ENCODE measurements at places on chromosomes 16 and 17.
A peak's percentile ranks its signal among the peaks of the same experiment; 100 is the strongest.

- DNase-seq, result no peak
Observed at GRCh38 chr17:81646869-81647600, 9.3 kb downstream of the PDE6G start.

DNA sequence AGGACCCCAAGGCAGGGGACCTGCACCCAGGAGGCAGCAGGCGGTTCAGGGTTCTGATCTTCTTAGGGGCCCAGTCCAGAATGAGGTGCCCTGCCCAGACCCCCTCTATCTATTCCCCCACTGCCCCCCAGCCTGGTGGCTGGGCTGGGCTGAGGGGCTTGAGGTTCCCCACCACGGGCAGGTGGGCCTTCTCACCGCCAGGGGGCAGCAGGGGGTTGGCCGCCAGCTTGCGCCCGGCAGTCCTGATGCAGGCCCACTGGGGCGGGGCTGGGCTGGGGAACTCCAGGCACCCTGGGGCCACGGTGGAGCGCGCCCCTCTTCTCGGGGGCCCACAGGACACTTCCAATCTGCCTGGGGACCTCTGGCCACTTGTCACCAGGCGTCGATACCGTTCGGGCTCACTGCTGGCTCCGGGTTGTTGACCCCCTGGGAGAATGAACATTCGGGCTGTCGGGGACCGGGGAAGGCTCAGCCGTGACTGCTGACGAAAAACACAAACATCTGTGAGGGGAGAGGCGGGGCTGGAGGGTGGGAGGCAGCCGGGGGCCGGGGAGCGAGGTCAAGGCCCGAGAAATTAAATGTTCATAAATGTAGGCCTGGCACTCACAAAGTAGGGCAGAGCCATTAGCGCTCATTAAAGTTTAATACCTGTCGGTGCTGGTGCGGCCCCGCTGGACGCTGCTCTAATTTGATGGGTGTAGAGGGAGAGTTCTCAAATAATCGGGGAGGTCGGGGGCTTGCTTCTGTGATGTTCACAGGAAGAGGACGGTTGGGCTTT, 219.3 kb upstream of the GSE1 start:
- DNase-seq, result no peak

GRCh38 chr17:2335726-2336214, 487 bp downstream of the TSR1 start:
- DNase-seq, result peak; percentile 24

GRCh38 chr17:31843070-31843745, 15.8 kb downstream of the COPRS start:
- DNase-seq, result no peak

- DNase-seq, result no peak
Observed at GRCh38 chr17:34626121-34626681, 46.8 kb downstream of the TMEM132E start.

GRCh38 chr17:32019228-32019627, 12.0 kb downstream of the LRRC37B start:
- no peak for DNase-seq

DNA sequence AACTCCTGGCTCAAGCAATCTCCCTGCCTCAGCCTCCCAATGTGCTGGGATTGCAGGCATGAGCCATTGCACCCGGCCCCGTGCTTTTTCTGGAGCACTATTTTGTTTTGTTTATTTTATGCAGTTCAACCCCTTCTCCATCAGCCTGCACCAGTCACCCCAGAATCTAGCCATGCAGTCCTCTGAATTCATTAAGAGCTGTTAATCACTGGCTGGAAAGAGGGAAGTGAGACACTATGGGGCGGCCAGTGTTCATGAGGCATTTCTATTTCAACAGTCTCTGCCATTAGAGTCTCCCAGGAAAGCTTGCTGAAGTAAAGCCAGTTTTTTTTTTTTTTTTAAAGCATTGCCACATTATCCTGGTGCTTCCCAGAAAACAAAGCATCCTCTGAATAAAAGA, 1.7 kb downstream of the VWA3A start:
- peak; percentile 36 for DNase-seq

DNA sequence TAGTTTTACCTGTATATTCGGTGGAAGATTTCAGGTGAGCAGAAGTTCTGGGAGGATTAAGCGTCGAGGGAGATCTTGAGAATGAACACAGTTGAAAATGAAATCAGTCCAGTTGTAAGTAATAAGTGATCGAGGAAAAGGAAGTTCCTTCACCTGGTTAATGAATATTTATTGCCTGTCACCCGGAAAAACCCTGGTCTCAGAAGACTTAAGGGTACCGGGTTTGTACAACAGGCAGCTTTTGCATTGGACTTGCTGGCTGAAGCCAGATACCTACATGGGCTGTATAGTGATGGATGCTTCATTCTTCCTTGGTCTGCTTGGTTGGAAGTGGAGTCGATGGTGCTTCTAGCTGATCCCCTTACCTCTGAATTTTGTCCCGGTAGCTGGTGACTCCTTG, 72.7 kb downstream of the PRKCA start:
- peak; percentile 62 for DNase-seq

GRCh38 chr17:69402052-69402451, 12.4 kb upstream of the MAP2K6 start:
- no peak for DNase-seq

DNA sequence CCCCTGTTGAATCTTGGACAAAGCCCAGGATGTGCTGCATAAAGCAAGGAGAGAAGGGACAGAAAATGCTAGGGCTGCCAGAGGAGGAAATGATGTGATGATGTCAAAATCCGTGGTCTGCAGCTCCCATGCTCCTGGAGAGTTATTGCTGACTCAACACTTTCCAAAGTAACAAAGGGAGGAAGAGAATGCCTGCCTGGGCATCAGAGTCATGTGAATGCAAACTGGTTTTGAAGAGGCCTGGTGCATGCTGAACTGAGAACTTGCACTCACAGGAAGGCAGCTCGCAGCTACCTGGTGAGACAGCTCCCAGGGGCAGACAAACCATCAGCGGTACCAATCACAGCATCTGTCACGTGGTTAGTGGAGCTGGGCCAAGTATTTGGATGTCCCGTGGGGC, 2.8 kb downstream of the MARVELD3 start:
- peak; percentile 64 for DNase-seq

- no peak for DNase-seq
Observed at GRCh38 chr16:782766-783403, 5.3 kb downstream of the RPUSD1 start.

DNA sequence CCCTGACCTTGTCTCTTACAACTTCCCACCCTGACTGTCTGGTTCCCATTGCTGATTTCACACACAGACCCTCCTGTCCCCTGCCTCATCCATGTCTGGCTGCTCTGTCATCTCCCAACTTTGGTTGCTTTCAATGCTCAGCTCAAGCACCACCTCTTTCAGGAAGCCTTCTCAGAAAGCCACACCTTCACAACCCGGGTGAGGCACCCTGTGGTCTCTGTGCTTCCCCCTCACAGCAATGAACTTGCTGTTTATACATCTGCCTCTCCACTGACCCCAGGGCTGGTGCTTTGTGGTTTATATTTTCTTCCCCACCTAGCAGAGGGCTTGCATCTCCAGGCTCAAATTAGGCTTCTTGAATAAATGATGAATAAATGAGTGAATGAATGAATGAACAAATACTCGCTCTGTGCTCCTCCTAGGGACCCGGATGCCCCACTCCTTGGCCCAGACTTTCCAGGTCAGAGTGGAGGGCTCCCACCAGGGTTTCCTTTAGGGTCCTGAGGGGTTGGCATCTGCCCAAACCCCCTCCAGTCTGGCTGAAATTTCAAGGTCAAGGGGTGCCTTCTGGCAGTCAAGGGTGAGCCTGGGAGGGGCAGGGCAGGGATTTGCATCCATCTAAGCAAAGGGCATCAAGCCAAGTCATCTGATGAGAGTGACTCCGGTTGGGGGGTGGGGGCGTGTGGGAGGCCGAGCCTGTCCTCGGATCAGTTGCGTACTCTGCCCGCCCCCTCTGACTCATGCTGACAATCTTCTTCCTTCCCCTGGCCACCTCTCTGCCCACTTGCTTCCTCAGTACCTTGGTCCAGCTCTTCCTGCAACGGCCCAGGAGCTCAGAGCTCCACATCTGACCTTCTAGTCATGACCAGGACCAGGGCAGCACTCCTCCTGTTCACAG, at the start of gene ITGAX:
Gene ITGAX (plus strand): TSS at position 783 of the 898 bp plus-strand sequence. CDS start 79 bp downstream, at position 862.
- DNase-seq, result peak; percentile 15

DNA sequence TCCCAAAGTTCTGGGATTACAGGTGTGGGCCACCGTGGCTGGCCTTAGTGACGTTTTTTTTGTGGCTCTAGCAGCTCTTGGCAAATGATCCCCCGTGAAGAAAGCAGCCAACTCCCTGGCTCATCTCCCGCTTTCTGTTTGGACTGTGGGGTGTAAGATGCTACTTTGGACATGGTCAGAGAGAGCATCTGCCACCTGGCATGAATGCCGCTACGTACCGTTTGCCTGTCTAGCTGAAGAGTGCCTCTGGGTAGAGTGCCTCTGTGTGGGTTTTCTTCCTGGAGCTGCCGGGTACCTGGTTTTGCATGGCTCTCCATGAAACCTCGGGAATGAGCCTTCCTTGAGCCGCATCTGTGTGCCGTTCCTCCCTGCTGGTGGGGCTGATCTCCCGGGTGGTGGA, 34.3 kb downstream of the NDEL1 start:
- no peak for DNase-seq

DNA sequence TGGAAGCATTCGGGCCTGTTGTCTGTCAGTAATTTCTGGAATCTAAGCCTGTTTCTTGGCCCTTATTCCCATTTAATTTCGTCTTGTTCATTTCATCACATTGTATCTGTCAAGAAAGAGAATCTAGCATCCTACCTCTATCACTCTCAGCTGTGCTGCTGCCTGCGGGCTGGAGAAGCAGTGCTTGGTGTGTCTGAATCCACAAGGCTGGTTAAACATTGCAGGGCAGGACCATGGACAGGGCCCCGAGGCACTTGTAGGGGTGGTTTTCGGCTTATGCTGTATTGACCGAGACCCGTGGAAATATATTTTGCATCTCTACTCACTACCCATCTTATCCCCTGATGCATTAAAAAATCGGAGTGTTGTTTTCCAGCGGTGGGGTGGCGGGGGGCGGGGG, 3.1 kb downstream of the RAB11FIP4 start:
- peak; percentile 62 for DNase-seq

DNA sequence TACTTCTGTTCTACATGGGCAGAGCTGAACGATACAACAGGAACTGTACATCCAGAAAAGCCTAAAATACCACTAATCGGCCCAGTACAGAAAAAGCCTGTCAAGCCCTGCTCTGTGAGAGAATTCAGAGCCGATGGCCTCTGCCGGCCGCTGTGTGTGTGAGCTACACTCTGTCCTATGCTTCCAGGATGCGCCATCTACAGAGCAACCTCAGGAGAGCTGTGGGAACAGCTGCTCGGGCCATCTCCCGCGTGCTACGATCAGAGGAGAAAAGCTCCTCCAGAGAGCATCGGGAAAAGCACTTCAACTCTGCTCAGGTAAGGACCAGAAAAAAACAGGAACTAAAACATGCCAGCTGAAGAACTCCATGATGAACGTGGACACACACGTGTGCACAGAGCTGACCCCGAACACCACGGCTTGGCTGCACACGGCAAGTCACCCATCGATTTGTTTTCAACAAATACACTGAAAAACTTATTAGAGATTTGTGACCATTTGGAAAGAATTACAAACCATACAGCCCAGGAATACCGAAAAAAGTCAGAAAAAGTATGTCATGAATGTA, 115.9 kb downstream of the ANKRD11 start:
- no peak for DNase-seq

GRCh38 chr16:75258807-75259141, 7.3 kb upstream of the BCAR1 start:
- DNase-seq, result no peak

GRCh38 chr16:85798283-85798776, 1.0 kb downstream of the EMC8 start:
- DNase-seq, result peak; percentile 30

- peak; percentile 77 for DNase-seq
Observed at GRCh38 chr16:56910654-56911539, 21.0 kb upstream of the HERPUD1 start.

- DNase-seq, result peak; percentile 90
Observed at GRCh38 chr16:27748868-27749546, 199.1 kb downstream of the KATNIP start.

GRCh38 chr17:27481327-27481726, 25.1 kb downstream of the KSR1 start:
- DNase-seq, result no peak

DNA sequence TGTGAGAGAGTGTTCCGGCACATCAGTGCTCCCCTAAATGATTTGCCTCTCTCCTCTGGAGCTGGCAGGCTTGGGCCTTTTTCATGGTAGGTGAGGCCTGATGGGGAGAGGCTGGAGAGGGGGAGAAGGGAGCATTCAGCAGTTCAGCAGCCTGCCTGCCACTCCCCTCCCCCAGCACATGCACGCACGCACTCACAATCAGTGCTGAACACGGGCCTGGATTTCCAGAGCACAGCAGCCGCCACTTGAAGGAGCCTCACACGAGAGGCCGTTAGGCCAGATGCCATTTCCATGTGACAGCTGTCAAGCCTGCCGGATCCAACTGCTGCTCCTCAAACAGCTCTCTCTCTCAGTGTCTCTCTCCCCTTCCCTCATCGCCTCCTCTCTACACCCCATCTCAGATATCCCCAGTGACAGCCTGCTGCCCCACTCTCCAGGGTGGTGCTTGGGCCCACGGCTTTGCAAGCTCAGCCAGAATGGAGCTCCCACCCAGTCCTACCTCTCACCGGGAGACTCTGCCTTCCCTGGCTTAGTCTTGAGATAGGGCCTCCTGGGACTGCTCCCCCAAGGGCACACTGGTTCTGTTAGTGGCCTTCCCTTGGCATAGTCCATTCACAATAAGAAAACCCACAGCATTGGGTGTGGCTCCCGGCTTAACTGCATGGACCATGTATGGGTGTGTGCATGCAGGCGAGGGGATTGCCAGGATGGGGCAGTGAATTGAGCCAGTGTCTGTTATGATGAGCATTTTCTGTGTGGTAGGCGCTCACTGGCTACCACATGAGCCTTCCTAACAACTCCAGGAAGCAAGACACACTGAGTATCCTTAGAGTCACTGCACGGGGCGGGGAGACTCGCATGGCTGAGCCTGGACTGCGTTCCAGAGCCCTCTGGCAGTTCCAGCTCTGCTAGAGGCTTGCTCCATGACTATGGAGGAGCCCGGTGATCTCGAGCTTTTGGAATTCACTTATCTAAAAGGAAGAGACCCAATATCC, 226.2 kb downstream of the CCDC182 start:
- peak; percentile 91 for DNase-seq

DNA sequence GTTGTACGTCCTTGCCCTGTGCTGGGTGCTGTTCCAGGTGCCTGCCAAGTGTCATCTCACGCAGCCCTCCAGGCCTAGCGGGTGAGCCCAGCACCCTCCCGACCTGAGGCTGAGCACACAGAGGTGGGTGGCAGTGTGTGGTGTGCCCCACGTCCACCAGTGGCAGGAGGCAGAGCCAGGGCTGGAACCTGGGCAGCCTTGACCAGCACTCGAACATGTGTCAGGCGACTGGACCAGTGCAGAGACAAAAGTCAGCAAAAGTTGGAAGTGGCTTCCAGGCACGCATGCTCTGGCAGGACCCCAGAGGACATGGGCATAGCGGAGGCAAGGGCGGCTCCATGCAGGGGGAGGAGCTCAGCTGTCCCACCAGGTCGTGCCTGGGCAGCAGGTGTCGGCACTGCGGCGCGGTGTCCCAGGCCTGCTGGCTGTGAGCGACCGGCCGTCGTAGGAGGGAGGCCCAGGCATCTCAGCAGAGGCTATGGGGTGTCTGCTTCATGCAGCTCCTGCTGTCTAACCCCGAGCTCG, 35.8 kb downstream of the COX4I1 start:
- DNase-seq, result no peak

GRCh38 chr16:88941913-88942909, 34.8 kb downstream of the CBFA2T3 start:
- DNase-seq, result no peak

GRCh38 chr17:77654296-77654695, 304.2 kb upstream of the TNRC6C start:
- no peak for DNase-seq
